Cardiac atrium fibroblast (primary cell): ENCODE measurements at places on chromosomes 7 and 10. TPM values are rescaled to one million over a fixed set of nuclear protein-coding genes. Genes with fewer than 3 reads are reported as not detected.

Gene GBX1
- total RNA-seq: not detected in 2 replicates

Gene IFIT1B
- total RNA-seq: not detected in 2 replicates

Gene GNGT1
- total RNA-seq: not detected in 2 replicates

Gene CD36
- total RNA-seq: 0.18 and 0.32 TPM in 2 replicates
